ENCODE measurements at places on chromosomes 16 and 17.

DNA sequence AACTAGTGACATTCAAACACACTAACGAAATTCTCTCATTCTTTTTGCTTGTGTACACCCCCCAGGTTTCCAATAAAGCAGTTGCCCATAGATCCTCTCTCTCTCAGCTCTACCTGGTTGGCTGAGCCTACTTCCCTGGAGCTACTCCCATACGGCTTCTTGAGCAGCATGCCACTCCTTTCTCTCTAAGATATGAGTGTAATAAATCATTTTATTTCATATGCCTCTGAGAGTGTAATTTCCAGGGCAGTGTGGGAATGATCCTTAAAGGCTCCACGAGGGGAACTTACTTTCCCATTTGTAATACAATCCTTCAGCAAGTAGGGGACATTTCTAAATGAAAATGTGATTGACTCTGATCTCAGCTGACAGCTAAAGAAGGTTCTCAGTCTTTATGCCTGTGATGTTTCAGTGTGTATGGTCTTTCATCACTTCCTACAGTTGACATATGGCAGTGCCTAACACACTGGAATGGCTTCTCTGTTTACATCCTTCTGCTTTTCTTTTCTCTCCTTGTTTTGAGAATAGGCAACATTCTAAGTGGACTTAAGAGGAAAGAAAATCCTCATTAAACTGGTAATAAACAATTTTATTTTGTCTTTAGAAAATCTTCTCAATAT is 1194.3 kb upstream of the CDH8 start:
- DNase-seq = no peak

GRCh38 chr17:47189732-47190237 is 690 bp upstream of the CDC27 start:
- DNase-seq = no peak

DNA sequence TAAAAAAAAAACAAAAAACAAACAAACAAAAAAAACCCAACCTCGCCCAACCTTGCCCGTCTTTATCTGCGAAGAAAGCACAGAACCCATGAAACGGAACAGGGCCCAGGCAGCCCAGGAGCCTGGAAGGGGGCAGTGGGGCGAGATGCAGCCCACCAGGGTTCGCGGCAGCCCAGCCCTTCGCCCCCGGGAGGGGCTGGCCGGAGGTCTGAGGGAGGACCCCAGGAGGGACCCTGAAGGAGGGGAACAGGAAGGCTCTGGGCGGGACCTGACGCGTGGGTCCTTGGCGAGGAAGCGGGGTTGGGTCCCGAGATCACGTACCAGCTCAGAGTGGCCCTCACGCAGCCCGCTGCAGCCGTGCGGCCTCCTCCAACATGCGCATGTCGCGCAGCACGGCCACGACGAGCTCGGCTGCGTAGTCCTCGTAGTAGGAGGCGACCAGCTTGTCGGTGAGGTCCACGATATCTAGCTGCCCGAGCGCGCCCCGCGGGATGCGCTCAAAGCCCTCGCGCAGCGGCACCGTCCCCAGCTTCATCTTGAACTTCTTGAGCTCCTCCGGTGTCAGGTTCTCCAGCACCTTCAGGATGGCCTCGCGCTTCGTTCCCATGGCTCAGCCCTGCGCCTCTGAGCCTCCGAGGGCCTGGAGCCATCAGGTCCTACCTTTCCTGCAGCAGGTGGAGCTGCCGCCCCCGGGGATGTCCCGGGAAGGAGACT is at the start of gene PYDC1:
TSS of gene PYDC1 (minus strand) at position 714 of the 714 bp plus-strand sequence. CDS start at position 607, 107 bp downstream.
- DNase-seq = no peak

DNA sequence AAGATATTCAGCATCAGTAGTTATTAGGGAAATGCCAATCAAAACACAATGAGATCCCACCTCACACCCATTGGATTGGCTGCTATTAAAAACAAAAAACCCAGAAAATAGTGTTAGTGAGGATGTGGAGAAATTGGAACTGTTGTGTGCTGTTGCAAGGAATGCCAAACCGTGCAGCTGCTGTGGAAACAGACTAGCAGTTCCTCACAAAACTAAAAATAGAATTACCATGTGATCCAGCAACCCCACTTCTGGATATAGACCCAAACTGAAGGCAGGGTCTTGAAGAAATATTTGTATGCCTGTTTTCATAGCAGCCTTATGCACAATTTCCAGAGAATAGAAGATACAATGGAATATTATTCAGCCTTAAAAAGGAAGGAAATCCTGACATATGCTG is 46.0 kb downstream of the FOXK2 start:
- DNase-seq = no peak

DNA sequence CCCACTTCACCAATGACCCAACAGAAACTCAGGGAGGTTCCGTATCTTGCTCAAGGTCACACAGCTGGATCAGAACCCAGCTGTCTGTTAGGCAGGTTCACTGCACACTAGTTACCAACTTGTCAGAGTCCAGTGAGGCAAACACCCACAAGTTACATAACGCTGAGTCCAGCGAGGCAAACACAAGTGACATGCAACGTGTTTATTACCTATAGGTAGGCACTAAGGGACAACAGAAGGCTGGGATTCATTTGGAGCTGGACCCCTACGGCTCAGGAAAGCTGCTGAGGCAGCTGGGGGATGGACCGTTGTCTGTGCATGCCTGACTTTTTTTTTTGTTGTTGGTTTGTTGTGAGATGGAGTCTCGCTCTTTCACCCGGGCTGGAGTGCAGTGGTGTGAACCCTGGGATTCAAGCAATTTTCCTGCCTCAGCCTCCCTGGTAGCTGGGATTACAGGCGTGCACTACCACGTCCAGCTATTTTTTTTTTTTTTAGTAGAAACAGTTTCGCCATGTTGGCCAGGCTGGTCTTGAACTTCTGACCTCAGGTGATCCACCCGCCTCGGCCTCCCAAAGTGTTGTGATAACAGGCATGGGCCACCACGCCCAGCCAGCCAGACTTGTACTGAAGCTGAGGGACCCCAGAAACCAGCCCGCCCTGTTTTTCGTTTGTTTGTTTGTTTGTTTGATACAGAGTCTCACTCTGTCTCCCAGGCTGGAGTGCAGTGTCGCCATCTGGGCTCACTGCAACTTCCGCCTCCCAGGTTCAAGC is 1.9 kb upstream of the RSAD1 start:
- DNase-seq = no peak

DNA sequence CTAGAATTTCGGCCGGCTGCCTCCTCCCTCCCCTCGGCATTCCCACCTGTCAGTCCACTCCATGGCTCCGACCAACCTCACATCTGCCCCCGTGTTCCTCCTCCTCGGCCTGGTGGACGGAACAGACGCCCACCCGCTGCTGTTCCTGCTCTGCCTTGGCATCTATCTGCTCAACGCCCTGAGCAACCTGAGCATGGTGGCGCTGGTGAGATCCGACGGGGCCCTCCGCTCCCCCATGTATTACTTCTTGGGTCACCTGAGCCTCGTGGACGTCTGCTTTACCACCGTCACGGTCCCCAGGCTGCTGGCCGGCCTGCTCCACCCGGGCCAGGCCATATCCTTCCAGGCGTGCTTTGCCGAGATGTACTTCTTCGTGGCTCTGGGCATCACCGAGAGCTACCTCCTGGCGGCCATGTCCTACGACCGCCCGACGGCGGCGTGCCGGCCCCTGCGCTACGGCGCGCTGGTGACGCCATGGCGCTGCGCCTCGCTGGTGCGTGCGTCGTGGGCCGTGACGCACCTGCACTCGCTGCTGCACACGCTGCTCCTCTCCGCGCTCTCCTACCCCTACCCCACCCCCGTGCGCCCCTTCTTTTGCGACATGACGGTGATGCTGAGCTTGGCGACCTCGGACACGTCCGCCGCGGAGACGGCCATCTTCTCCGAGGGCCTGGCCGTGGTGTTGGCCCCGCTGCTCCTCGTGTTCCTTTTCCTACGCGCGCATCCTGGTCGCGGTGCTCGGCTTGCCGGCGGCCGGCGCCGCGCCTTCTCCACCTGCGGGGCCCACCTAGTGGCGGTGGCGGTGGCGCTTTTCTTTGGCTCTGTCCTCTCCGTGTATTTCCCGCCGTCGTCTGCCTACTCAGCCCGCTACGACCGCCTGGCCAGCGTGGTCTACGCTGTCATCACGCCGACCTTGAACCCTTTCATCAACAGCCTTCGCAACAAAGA is at the start of gene OR3A2:
TSS of gene OR3A2 (minus strand) at position 440 of the 948 bp plus-strand sequence.
- no peak for DNase-seq
